Activated B cell treated with CpG ODN at 0.5 μM for 24 hours (primary cell): ENCODE measurements at places on chromosomes 3 and 15.

GRCh38 chr3:114893361-114893760 lies 253.7 kb downstream of the ZBTB20 start:
- no peak for DNase-seq

- DNase-seq, result no peak
Measured at GRCh38 chr3:138284079-138284478, 45.6 kb downstream of the NME9 start.

GRCh38 chr3:117144853-117145252 lies 435.3 kb downstream of the TUSC7 start:
- DNase-seq, result no peak

- no peak for DNase-seq
Measured at GRCh38 chr15:101267320-101268104, 9.8 kb downstream of the SELENOS start.

DNA sequence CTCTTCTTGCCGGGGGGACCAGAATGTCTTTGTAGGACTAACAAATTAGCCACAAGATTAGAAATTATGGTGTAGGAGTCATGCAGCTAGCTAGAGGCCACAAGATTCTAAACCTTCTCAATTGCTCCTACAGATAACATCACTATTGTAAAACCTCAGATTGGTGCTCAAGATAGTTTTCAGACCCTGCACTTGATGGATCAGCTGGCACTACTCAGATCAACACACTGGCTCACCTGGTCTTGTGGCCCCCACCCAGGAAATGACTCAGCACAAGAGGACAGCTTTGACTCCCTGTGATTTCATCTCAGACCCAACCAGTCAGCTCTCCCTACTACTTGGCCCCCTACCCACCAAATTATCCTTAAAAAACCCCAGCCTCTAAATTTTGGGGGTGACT lies 124.1 kb upstream of the RASGRP1 start:
- no peak for DNase-seq

GRCh38 chr3:21020043-21020442 lies 731.0 kb downstream of the ZNF385D start:
- DNase-seq, result no peak

DNA sequence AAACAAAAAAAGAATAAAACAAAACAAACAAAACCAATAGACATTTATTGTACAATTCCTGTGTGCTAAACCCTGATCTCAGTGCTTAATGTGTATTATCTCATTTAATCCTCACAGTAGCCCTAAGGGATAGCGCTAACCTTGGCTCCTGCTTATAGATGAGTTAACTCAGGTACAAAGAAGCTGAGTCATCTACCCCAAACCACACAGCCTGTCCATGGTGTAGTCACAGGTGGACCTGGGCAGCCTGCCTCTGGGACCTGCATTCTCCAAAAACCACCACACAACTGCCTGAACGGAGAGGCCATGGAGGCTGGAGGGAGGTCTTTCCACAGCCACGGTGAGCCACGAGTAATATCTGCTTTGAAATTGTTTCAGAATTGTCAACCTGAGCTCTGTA lies 5.5 kb upstream of the CLN6 start:
- no peak for DNase-seq

GRCh38 chr15:52448011-52448890 lies 80.4 kb downstream of the MYO5A start:
- DNase-seq, result no peak

DNA sequence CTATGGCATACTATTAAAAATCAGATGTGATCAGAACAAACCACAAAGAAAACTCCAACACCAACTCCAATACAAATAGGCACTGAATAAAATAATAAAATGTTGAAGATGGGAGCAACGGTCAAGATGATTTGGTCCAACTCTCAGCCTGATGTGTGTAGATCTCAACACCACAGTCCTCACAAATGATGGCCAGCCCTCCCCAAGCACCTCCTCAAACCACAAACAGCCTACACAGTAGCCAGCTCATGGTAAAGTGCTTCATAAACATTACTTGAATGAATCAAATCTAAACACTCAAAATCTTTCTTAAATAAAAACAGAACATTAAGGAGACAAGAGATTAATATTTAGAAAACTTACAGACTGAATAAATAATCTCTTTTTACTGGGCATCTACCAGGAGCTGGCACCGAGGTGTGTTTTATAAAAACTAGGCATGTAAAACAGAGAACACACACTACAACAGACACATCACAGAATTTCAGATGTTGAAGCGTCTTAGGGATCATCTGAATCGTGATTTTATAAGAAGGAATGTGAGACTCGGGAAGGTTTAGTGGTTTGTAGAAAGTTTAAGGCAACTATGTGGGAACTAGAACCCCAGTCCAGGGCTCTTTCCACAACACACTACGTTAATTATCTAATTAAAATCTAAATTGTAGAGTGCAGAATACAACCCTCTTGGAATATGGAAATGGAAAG lies 102.4 kb downstream of the MYLK start:
- DNase-seq, result no peak

- no peak for DNase-seq
Measured at GRCh38 chr15:57973534-57973933, 92.0 kb downstream of the ALDH1A2 start.

GRCh38 chr15:72554471-72555425 lies 80.6 kb downstream of the ARIH1 start:
- no peak for DNase-seq

- DNase-seq, result no peak
Measured at GRCh38 chr15:58931987-58932588, 1.4 kb downstream of the SLTM start.

GRCh38 chr3:183290216-183290615 lies 37.2 kb downstream of the B3GNT5 start:
- no peak for DNase-seq

- DNase-seq, result no peak
Measured at GRCh38 chr15:92968926-92969651, 69.0 kb downstream of the CHD2 start.

DNA sequence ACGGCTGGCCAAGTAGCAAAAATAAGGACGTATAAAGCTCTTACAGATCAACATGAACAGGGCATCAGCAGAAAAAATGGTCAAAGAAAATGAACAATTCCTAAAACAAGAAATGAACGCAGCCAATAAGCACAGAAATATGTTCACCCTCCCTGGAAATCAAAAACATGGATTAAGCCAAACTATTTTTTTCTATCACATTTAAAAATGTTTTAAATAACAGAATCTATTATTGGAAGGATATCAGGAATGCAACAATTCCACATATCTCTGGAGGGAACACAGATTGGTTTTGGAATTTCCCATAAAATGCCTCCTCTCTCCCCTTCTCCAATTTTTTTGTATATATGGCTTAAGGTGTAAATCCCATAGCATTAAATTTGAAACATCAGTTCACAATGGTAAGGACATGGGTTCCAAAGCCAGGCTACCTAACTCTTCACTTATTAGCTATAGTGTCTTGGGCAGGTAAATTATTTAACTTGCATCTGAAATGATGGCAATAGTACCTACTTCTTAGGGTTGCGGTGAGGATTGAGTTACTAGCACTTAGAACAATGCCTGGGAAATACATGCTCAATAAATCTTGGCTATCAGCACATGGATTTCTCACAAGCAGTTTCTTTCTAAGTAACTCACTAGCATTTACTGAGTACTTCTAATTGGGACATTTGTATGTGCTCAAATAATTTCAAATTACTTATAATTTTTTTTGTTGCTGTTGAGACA lies 10.1 kb downstream of the UACA start:
- no peak for DNase-seq

GRCh38 chr15:75763137-75763611 lies 50.5 kb upstream of the CSPG4 start:
- DNase-seq, result no peak

DNA sequence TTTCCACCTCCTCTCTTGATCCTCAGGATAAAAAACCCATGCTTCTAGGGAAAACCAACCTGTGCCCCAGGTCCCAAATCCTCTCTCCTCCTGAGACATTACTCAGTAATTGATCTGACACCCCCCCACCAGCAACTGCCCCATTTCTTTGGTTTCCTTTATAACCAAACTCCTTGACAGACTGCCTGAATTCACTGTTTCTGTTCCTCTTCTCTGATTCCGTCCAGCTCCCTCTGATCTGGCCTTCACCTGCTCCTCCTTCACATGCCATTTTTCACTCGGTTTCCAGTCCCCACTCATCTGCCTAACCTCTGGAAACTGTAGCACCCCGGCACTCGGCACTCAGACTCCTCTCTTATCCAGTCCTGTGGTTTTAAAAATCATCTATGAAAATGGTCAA lies 2.1 kb downstream of the CCDC51 start:
- no peak for DNase-seq

GRCh38 chr3:72194458-72194857 lies 409.5 kb upstream of the PROK2 start:
- DNase-seq, result no peak

GRCh38 chr15:77266708-77267386 lies 153.1 kb downstream of the PEAK1 start:
- DNase-seq, result no peak

- no peak for DNase-seq
Measured at GRCh38 chr3:32323604-32324003, 68.0 kb upstream of the CMTM7 start.

- DNase-seq, result no peak
Measured at GRCh38 chr15:63669074-63669473, 71.9 kb downstream of the FBXL22 start.

DNA sequence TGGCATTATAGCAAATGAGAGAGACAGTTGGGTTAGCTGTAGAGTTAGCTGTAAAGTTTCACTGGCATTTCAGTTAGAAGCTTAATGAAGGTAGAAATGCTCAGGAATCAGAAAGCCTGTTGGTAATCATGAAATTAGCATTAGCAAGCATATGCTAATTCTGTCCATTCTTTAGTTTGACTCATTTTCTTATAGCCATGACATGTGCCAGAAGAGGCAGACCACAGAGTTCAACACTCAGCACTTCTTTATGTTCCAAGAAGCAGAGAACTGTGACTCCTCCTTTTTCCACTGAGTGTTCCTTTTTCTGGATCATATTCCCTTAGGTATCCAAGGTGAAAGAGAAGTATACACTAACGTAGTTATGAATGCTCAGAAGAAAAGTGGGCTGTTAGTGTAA lies 276.2 kb upstream of the SGO1 start:
- DNase-seq, result no peak

GRCh38 chr15:67035886-67036285 lies 29.5 kb upstream of the SMAD3 start:
- DNase-seq, result no peak

DNA sequence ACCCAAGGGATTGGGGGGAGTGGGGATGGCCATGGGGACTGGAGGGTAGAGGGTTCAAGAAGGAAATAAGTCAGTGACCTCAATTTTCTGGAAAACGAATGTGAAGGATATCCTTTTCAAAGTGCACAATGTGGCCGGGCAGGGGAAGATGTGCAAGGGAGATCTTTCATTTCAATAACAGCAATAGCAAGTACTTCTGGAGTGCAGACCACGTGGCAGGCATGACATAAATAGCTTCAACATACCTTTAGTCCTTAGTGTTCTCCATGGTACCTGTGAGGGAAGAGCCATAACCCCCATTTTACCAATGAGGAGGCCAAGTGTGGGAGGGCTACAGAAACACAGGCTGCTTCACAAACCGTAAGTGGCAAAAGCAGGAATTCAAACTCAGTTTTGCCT lies 138.7 kb downstream of the FOXP1 start:
- DNase-seq, result no peak

GRCh38 chr15:89489376-89489775 lies 7.0 kb downstream of the RHCG start:
- DNase-seq, result no peak

- DNase-seq, result no peak
Measured at GRCh38 chr3:6321999-6322398, 538.9 kb upstream of the GRM7 start.

DNA sequence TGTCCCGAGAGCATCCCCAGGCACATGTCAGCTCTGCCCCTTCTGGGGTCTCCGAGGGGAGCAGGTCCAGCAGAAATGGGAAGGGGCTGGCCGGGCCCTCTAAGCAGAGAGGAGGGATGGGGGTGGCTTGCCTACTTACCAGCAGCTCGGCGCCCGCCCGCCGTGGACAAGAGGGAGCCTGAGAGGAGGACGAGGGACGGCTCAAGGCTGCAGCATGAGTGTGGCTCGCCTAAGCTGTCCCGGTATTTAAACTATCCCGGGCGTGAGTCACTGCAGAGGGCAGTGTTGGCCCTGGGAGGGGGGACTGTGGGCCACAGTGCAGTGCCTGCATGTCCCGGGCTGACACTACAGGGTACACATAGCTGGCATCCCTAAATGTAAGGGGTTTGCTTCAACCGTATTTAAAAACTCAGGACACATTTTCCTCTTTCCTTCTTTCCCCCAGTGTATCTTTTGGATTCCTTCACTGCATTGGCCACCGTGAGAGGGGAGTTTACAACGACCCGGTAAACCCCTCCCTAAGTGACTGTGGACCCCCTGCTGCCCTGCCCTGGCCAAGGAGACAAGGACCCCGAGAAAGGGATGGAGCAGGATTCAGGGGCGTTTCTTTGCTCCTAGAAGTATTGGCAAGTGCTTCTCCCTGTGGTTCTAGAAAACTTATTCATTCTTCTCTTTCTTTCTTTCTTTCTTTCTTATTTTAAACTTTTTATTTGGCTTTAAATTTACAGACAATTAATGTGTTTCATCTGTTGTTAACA lies at the start of gene LRRC15:
Gene LRRC15, minus strand, starts transcription at position 222 of the 758 bp plus-strand sequence. CDS start 8,700 bp downstream, outside the sequence.
- DNase-seq, result no peak

GRCh38 chr3:87810452-87811016 lies 248.3 kb downstream of the CGGBP1 start:
- no peak for DNase-seq

DNA sequence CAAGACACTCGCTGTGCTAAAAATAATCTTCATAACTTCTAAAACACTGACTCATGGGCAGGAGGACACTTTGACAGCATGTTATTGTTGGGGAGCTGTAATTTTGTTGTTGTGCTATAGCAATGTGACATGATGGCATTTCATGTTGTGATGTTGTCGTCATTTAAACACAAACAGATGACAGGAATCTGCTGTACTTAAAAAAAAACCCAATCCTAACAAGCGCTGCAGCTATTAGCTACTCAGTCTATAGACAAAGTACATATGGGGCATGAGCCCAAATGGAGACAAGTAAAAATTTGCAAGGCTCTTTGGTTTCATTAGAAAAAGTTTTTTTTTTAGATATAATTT lies 828 bp upstream of the ATOSA start:
- DNase-seq, result no peak

DNA sequence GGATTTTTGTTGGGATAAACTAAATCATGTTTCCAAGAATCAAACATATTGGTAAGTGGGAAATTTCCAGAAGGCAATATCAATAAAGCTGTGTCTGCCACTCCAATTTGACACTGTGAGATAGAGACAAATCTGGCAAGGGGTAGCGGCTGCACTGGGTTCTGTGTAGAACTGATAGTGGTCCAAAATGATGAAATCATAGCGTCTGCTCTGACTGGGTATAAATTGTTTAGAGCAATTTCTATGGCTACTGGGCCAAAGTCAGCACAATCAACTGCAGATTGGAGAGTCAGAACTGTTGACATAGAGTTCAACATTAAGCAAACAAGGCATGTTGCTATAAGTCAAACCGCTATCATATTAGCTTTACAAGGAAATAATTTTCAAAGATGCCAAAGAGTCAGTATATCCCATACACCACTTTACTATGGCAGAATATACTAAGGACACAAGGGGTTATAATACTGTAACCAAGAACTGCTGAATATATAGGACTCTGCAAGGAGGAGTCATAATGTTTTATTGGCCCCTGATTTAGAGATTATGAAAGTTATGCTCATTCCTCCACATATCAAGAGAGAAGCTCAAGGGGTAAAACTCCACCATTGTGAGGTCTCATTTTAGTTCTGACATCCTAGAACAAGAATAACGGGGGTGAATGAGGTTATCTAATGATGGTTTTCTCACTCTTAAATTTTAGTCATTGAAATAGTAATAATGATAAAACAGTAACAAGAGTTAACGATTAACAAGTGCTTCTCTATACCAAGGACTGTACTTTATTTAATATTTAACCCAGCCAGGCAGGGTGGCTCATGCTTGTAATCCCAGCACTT lies 309.7 kb upstream of the GADL1 start:
- no peak for DNase-seq
